ENCODE measurements at places on chromosomes 2 and 18.

DNA sequence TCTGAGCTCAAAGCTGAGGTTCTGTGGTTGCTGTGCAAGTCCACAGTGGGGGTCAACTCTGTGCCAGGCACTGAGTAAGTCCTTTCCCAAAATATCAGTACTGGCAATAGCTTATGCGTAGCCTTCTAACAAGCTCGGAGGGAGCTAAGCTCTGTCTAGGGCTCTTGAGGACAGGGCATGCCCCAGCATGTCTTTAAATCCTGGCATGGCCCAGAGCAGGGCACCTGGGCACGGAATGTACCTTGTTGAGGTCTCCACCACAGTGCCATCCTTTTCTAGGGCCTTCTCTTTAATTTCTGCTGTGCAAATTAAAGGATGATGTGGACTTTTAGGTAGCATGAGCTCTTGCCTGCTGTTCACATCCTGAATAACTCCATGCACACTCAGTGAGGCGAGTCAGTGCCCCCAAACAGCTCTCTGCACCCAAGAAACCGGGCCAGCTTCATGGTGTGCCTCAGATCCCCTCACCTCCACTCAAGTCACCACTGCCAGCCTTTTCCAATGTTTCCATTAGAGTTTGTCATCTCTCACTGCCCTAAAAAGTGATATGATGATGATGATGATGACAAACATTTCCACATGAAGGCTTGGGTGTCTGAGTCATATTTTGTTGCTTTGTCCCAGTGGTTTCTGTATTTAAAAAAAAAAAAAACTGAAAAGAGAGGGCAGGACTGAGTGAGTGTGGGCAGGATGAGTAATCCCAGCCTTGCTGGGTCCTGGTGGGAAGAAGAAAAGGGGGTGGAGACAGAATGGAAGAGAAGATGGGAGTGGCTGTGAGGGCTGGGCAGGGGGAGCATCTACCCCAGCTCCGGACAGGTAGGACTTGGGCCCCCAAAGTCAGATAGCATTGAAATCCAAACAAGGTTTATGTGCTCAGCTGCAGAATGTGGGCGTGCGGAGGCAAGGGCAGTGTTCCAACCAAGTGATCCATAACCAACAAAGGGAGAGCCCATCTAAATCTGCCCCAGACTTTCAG lies 78.9 kb downstream of the ZBTB7C start:
- DNase-seq: no peak

DNA sequence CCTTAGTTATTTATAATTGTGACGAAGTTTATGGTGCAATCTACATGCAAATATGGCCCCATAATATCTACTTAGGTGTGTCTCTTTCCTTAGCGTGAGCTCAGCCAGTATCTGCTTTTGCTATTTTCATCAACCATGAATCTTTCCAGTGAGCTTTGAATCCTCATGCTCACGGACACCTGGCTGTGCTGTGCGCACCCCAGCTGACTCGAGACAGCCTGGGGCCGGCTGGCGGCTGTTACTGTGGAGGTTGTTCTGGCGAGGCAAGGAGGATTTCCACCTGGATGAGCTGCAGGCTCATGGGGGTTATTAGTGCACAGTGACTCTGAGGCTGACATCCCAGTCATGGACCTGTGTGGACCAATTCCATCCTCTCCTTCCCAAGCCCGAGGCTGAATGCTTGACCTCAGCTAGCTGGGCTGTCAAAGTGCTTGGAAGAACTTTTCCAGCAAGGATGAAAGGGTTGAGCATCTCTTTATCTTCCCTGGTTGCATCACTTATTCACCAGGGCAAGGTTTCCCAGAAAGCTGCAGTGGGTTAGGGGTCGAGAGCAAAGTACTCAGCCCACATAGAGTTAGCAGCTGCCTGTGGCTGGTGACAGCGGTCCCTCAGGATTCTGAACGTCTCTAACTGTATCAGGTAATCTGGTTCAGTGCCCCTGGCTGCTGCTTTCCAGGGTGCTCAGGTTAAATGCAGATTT lies 141.7 kb downstream of the ARL4C start:
- DNase-seq: no peak

DNA sequence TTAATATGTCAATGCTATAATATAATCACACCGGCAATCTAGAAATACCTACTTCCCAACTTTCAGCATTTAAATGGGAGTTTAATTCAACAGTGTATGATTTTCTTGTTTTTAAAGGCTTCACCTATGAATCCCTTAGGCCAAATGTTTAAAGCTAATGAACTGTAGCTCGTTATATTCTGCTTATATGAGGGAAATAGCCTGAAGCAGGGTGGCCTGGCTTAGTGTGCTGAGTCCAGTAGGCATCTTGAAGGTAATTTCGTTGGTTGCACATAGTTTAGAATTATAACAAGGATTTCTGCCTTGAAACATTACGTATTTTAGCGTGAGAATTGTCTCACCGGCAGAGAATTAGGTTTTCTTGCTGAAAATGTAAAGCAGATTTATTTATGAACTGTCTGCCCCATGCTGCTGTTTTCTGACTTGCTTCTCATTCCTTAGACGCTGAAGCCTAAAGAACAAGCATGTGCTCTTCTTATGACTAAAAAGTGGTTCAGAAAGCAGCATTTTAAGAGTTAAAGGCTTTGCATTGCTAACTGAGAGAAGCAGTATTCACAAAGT lies 433.7 kb upstream of the RAB12 start:
- no peak for DNase-seq

GRCh38 chr2:179966778-179967394 lies 40.2 kb downstream of the CWC22 start:
- no peak for DNase-seq

DNA sequence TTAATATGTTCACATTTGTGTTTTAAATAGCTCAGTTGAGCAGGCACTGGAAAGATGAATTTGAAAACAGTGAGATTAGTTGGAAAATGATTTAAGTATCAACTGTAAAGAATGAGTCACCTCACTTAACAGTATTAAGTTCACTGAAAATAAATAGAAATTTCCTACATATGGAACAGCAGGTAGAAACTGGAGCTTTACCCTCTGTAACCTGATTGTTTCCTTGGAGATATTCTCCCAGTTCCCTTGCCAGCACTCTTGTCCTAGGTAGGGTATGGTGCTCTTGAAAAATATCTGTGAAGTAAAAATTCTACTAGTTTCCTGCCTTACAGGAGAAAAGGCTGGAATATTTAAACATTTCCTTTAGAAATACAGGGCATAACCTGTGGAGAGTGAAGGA lies 81.3 kb upstream of the DLGAP1 start:
- DNase-seq: no peak

DNA sequence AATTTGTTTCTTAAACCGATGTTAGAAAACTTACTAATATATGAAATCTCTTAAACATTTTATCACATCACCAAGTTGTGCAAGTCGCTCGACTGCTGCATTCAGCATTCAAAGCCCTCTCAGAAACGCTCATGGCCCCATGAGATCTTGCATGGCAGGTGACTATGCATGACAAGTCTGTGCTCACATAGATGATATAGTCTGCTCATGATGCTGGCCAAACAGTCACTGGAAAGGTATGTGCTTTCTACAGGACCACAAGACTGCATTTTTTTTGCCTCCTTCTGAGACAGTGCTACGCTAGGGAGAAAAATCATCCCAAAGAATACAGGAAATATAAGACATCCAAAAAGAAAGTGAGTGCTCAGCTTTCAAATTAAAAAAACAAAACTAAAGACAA lies 98.3 kb upstream of the ZBTB14 start:
- no peak for DNase-seq

DNA sequence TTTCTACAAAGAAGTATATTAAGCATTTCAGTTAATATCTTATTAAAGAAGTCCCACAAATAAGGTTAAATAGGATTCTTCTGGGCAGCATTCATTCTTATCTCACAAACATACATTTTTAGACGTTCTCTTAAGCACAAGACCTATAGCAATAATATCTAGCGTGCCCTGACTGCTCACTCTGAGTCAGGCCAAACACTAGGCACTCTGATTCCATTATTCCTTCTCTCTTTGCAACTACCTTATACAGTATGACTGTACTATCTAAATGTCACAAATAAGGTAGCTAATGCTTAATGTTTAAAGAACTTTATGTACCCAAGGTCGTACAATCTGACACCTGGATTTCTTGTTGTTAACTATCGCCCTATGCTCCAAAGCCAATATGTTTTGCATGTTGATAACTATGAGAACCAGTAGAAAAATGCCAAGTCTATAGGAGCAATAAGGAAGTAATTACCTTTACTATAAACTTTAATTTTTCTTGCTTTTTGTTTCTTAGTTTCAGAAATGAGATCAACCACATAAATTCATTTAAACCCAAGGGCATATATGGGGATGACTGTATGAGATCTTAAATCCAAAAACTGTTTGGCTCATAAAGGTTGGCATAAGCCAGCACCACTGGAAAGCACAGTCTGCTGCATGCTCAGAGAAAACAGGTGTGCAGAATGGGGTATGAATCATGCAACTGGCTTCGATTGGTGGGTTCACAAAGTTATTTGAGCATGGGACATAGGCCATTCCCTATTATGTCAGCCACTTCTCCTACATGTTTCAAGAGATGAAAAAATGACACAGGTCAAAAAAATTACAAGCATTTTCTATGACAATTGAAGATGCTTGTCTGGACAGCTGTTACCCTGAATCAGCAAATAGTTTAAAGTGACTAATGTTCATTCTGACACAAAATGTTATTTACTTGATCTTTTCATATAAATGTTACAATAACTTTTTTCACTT lies 352.0 kb downstream of the IRS1 start:
- no peak for DNase-seq

DNA sequence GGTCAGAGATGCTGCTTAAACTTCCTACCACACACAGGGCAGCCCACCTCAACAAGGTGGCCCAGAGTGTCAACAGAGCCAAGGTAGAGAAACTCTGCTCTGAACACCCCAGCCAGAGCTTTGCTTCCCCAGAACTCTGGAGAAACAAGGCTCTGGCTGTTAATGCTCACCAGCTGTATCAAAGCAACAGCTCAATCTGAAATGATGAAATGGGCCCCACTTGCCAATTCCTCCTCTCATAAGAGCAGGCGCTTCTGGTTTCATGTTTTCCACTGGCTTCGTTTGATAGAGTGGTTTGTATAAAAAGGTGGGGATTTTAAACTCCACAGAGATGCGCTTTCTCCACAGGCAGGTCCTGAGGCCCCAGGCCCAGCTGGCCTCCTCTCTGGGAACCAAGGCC lies 60.9 kb upstream of the TFCP2L1 start:
- no peak for DNase-seq

DNA sequence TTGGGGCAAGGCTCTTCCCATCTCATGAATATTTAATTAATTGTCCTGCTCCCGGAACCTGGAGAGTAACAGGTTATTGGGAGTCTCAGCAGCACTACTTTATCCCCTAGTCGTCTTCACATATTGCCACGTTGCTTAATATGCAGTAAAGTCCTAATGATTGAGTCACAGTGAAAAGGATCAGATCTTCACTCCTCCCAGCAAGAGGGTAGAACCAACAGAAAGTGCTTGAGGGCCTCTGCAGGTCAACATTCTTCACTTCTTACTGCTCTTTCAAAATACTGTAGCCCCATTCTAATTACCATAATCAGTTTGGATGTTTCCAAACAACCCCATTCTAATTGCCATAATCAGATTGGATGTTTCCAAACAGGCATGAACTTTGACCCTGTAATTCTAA lies 801.0 kb downstream of the LRRTM4 start:
- no peak for DNase-seq

GRCh38 chr2:85342156-85342555 lies 12.2 kb downstream of the RETSAT start:
- no peak for DNase-seq

GRCh38 chr2:109675666-109676345 lies 61.6 kb downstream of the SOWAHC start:
- DNase-seq: no peak

DNA sequence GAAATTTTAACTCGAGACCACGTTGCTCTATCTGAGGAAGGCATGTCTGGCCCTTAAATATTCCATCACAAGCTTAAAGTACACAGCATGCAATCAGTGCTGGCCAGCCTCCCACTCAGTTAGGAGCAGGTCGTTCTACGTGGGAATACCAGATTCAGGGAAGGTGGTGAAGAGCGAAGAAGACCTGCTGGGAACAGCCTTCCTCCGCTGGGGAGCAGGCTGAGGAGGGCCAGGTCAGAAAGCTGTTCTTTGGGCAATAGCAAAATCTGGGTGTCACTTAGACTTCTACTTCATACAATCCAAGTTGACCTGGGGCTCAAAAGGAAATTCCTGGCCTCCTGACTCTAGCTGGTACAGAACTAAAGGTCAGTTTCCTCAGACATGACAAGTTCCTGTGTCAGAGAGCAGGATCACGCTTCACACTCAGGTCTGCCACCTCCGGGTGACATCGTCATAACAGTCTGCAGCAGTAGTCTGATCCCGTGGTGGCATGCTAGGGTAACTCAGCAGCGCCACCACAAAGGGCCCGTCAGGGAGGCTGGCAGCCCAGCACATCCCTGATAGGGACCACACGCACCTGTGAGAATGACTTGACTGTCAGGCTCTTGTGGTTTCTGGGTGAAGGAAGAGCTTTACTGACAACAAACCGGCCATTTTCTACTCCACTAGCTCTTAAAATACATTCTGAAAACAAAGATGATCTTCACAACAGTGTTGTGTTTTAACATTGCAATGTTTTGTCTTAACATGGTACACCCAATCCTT lies 35.2 kb upstream of the NAPG start:
- DNase-seq: no peak

- DNase-seq: no peak
Observed at GRCh38 chr2:154794406-154794805, 95.9 kb downstream of the KCNJ3 start.

GRCh38 chr18:9719421-9719981 lies 11.4 kb downstream of the RAB31 start:
- DNase-seq: no peak

- DNase-seq: no peak
Observed at GRCh38 chr2:98716786-98717185, 14.1 kb downstream of the MGAT4A start.

- no peak for DNase-seq
Observed at GRCh38 chr2:16625759-16626158, 39.9 kb downstream of the CYRIA start.

GRCh38 chr18:74141667-74142066 lies 6.0 kb downstream of the FBXO15 start:
- no peak for DNase-seq

DNA sequence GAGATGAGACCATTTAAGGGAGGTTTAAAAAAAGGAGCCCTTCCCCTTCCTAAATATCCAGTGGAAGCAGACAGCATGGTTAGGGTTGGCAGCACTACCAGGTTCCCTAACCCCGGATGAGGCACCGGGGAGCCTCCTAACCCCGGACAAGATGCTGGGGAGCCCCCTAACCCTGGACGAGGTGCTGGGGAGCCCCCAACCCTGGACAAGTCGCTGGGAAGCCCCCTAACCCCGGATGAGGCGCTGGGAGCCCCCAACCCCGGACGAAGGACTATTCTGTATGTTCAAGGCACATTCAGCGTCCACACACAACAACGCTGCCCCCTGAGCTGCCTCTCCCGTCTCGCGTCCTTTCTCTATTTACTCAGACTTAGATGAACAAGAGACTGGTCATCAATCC lies 51.9 kb downstream of the ANKMY1 start:
- DNase-seq: peak; percentile 12
